Effector CD4-positive, alpha-beta T cell (primary cell): ENCODE measurements at places on chromosomes 12 and 14.

GRCh38 chr12:83808591-83808990, 1104.0 kb downstream of the SLC6A15 start:
- no peak for DNase-seq

DNA sequence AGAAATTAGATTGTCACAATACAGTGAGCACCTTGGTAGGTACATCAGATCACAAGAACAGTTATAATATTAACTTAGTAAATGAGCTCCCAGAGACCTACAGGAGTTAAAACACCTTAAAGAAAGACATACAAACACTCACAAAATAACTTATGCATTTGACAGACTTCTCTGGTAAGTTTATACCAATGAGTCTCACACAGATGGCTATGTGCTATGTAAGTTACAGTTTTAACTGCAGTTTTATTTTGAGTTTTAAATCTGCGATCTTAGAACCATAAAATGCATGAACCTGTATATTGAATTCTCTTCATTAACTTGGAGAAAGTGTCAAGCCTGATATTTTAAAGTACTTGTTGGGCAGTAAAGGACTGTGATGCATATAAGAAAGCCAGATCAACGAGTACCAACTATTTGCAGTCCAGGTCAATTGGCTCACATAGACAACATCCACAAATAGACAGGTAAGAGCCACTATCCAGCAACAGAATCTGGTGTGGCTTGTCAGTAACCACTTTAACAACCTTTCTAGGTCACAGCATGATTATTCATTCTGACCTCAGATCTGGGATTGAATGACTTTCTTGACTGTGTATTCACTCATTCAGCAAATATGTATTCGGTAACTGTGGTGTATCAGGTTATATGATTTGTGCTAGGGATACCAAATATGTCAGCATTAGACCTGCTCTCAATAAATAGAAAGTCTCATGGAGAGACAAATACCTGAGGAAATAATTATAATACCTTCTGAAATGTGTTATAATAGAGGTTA, 856.6 kb upstream of the MGAT4C start:
- no peak for DNase-seq

- DNase-seq, result no peak
Observed at GRCh38 chr14:65548878-65549277, 136.3 kb downstream of the FUT8 start.

DNA sequence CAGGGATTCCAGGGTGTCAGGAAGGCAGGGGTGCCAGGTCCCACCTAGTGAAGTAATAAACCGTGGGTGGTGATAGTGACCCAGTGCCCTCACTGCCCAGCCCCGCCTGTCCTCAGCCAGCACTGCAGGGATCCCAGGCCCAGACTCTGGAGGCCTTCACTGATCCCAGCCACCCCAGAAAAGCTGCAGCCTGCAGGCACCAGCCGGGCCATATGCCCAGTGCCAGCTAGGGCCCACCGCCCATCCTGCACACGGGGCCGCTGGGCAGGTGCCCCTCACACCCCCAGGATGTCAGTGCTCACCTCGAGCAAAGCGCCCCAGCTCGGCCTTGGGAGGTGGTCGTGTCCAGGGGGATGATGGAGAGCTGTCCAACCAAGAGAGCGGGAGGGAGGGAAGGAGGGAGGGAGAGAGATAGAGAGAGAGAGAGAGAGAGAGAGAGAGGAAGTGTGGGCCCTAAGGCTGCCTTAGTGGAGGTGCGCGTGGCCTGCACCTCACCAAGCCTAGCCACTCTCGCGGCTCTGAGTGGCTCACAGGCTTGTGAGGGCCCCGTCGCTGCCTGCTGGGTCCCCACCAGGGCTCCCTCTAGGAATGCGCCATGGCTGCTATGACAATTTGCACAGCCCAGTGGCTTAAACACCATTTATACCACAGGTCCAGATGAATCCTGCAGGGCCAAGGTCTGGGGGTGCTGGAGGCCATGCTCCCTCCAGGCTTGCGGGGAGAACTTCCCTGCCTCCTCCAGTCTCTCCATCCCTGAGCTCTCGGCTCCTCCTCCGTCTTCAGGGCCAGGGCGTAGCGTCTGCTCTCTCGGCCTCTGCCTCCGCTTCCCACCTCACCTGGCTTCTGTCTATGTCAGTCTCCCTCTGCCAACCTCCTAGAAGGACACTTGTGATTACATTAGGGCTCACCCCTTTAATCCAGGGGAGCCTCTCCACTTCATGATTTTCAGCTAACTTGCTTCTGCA, 401.0 kb downstream of the TMEM121 start:
- no peak for DNase-seq
